A172 (cell line): ENCODE measurements at places on chromosomes 7 and 10.

DNA sequence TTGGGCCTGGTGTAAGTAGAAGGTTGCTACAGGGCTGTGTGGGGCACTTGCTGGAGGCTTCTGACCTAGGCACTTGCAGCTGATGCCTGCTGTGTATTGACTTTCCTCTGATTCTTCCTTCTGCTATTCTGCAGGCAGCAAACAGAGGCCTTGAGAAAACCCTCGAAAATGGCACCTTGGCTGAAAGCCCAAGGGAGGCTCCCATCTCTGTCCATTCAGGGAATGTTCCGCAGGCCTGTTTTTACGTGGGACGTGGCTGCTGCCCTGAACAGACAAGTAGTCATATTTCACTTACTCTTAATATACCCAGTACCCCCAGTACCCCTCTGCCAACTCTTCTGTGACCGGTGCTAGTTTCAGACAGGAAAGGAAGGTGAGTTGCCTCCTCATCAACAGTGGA is 664.7 kb downstream of the INHBA start:
- no peak for DNase-seq

- no peak for DNase-seq
Measured at GRCh38 chr10:56135828-56136227, 225.2 kb downstream of the ZWINT start.

GRCh38 chr7:64174941-64175340 is 32.1 kb upstream of the ZNF735 start:
- DNase-seq = no peak

DNA sequence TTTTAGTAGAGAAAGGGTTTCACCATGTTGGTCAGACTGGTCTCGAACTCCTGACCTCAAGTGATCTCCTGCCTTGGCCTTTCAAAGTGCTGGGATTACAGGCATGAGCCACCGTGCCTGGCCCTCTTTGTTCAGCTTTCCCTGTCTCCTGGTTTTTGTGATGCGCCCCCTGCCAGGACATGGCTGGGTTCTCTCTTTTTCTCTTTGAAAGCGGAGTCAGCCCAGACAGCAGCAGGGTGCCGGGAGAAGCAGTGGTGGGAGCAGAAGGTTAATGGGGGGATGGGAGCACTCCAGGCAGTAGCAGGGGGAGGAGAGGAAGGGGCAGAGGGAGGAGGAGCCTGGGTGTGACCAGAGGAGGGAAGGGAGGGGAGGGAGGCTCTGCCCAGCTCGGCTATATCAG is 1.8 kb downstream of the MUC3A start:
- DNase-seq = no peak

- peak; percentile 38 for DNase-seq
Measured at GRCh38 chr10:14186245-14186644, 144.5 kb downstream of the FRMD4A start.

DNA sequence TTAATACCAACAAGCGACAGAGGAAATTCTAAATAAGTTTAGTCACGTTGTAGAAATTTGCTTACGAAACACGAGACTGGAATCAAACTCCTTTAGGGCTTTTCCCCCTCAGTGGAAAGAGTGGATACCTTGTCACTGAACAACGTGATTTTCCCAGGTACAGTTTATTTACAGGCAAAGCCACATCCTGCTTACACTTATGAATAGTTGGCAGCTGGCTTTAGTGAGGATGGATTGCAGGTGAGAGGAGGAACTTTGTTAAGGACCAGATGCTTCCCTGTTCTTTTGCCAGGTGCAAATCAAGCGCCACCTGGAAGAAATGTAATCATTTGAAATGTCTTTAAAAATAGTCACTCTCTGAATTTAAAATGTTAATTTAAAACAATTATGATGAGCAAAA is 282.4 kb downstream of the ADARB2 start:
- no peak for DNase-seq

DNA sequence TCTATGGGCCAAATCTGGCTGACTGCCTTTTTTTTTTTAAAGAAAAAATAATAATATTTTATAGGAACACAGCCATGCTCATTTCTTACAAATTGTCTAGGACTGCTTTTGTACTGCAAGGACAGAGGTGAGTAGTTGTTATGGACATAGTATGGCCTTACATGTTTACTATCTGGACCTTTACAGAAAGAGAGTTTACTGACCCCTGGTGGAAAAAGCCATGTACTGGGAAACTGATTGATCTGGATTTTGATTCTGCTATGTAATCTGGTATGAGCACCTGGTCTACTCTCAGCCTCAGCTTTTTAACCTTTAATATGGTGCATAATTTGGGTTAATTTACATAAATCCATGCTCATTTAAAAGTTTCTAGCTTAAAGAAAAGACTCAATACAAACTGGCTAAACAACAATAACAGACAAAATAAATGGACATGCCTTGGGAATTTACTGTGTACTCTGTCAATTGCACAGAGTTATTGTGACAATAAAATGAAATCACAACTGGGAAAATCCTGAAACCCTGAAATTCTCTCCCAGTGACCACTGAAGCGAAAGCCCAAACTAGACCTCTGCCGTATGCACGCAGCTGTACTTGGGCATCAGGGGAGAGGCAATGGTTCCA is 260.7 kb downstream of the BMPER start:
- peak; percentile 61 for DNase-seq

- no peak for DNase-seq
Measured at GRCh38 chr10:123459371-123460091, 206.6 kb upstream of the GPR26 start.

GRCh38 chr7:102236592-102237287 is 49.9 kb upstream of the SH2B2 start:
- DNase-seq = peak; percentile 63

DNA sequence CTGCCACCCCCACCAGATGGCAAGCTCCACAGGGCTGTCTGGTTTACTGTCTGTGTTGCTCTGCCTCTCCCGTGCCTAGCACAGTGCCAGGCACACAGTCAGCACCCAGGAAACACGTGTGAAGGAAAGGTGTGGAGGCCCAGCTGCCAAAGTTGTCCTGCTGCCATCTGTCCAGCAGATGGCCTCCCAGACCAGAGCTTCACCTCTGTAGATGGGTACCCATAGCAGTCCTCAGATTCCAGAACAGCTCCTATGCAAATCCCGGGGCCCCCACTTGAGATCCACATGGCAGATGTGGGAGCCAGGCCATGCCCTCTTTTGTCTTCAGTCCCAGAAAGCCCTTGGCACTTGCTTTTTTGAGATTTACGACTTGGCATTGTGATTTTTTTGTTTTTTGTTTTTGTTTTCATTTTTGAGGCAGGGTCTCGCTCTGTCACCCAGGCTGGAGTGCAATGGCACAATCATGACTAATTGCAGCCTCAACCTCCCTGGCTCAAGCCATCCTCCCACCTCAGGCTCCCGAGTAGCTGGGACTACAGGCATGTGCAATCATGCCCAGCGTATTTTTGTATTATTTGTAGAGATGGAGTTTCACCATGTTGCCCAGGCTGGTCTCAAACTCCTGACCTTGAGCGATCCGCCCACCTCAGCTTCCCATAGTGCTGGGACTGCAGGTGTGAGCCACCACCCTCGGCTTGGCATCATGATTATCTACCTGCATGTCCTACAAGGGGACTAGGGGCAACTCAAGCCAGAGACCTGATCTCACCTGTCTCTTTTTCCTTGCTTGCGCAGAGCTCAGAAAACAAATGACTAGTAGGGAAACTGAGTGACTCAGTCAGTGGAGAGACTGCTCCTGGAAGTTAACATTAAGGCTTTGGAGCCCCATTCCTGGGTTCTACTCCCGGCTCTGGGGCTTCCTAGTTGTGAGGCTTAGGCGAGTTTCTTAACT is 16.9 kb upstream of the PALD1 start:
- DNase-seq = peak; percentile 66

DNA sequence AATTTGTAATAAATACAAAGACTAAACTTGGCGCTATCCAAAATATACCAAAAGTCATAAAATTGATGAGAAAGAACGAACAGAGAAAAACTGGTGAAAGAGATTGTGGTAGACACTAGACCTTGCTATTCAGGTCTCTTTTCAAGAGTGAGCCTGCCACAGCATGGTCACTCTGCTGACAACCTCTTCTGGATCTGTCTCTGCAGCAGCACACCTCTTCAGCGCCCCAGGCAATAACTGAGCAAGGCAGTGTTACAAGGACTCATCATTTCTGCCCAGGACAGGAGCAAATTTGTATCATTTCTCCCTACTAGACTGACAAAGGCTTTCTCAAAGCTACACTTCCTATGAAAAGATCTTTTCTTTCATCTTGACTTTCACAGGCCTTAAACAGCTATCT is 976.0 kb downstream of the DNAJB9 start:
- no peak for DNase-seq

DNA sequence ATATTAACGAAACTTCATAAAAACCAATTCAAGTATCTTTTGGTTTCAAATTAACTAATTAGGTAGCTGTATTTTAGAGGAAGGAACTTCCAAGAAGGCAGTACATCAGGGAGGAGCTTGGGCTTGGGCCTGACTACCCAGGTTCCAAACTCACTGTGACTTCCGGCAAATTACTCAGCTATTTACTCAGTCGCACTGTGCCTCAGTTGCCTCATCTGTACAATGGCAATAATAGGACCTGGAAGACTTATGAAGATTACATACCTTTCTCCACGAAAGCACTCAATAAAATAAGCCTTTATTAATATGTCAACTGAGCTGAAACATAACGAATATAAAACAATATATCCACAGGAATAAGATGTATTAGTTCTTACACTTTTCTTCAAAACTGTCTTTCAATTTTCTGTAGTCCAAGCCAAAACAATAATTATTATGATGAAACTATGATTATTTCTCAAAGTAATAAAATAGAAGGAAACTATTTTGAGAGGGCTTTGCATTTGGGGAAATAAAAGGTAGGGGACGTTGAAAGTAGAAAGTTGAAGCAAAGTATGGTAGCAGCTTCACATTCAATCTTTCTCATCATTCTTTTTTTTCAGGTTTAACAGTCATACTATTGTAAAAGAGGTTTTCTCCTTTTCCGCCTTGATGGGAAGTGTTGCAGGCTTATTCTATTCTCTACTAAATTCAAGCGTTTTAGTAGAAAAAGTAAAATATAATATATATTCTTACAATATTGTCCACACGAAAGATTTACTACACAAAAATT is 10.5 kb upstream of the EBLN1 start:
- DNase-seq = no peak

DNA sequence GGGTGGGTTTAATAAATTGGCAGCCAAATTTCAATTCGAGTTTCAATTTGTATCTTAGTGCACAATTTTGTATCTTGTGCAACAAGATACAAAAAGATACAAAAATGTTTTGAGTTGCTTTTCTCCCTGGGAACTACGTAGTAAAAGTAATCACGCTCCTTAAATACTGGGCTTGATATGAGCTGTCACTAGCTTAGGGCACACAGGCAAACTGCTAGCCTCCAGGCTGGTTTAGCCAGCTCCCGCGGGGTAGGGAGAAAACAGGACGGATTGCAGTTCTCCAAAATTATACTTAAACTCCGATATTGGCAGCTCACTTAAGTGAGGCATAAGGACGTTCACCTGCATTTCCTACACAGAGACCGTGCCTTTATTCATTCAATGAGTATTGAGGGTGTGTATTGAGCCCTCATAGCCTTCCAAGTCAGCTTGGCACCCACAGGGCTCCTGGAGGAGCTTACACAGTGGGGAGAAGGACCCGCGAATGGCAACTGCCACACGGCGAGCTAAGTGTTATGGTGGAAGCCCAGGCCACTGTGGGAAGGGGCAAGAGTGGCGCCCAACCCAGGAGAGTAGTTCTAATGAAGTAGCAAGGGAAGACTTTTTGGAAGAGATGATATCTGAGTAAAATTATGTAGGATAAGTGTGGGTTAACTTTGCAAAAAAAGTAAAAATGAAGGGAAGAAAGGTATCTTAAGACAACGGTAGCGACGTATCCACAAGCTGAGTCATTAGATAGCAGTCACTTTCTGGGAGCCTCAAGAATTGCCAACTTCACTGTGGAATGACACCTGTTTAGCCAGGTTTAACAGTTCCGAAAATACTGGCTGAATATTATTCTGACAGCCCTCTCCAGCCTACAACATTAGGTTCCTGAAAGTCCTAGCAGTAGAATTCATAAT is 1.6 kb upstream of the EPC1 start:
- DNase-seq = no peak

GRCh38 chr7:145009876-145010275 is 174.0 kb upstream of the TPK1 start:
- peak; percentile 6 for DNase-seq

DNA sequence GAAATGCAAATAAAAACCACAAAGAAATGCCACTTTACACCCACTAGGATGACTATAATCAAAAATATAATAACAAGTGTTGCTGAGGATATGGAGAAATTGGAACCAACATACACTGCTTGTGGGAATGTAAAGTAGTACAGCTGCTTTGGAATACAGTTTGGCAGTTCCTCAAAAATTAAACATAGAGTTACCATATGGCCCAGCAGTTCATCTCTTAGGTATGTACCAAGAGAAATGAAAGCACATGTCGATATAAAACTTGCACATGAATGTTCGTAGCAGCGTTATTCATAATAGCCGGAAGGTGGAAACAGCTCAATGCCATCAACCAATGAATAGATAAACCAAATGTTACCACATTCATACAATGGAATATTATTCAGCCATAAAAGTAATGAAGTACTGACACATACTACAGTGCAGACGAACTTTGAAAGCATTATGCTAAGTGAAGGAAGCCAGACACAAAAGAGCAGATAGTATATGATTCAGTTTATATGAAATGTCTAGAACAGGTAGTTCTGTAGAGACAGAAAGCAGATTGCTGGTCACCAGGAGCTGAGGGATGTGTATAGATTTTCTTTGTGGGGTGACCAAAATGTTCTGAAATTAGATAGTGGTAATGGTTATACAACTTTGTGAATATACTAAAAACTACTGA is 12.4 kb downstream of the BCAP29 start:
- DNase-seq = no peak

DNA sequence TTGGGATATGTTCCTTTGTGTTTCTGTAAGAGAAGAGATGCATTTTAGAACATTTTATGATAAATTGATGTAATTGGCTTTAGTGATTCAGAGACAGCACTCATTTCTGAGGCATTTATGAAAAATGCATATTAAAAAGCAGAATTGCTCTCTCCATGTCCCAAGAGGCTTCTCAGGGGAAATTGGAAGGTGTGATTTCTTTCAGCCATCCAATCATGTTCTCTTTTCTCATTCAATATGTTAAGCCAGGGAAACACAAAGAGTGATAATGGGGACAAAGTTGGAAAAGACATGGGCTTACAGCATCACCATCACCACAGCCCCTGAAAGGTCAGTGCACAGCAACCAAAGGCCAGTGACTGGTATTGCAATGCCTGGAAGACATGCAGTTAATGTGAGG is 129.9 kb upstream of the COL1A2 start:
- no peak for DNase-seq
